Kidney glomerular epithelial cell (primary cell): ENCODE measurements at places on chromosomes 2 and 18.

GRCh38 chr2:133411101-133411500 lies 157.2 kb downstream of the NCKAP5 start:
- DNase-seq, result no peak

DNA sequence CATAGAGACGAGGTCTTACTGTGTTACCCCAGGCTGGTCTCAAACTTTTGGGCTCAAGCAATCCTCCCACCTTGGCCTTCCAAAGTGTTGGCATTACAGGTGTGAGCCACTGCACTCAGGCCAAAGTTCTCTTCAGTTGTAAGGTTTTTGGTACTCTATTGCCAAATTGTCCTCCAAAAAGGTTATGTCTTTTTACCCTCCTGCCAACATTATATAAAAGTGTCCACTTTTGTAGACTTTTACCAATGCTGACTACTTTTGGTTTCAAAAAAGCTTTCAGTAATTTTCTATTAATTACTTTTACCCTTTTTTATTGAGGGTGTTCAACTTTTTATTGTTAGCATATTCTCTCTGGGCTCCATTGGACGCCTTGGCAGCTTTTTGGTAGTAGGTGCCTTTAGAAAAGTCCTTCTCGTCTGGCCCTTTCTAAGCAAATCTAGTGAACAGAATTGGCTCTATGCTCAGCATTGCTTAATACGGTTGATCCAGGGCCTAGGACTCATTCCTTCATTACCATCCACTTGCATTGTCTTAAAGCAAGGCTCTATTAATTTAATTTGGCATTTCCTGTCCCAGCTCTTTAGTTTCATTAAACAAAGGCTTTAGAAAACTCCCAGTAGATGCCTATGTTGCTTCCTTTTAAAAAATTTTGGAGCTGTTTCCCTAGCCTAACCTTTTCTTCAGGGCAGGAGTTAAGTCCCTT lies 16.7 kb upstream of the IL1A start:
- DNase-seq, result no peak

DNA sequence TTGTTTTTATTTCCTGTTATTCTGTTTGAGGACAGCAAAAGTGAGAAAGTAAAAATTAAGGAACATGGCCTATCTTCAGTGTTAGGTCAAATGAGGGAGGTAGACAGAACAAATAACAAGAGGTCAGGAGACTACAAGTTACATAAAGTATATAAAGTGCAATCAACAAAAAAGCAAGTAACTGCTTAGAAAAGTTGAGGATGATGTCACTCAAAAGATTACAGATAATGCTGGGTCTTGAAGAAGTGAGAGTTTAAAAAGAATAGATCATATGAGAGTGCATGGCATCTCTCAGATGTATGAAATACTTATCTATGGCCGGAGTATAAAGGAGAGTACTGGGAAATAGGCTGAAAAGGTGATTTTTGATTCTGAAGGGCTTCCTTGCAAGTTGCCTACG lies 79.9 kb downstream of the LNPK start:
- DNase-seq, result no peak

- DNase-seq, result no peak
These were observed 36.8 kb upstream of the C2orf74 start for GRCh38 chr2:61125123-61125710.

GRCh38 chr2:29000481-29000880 lies 19.4 kb downstream of the TOGARAM2 start:
- no peak for DNase-seq

- no peak for DNase-seq
These were observed 50.2 kb upstream of the CABLES1 start for GRCh38 chr18:23085066-23085465.

DNA sequence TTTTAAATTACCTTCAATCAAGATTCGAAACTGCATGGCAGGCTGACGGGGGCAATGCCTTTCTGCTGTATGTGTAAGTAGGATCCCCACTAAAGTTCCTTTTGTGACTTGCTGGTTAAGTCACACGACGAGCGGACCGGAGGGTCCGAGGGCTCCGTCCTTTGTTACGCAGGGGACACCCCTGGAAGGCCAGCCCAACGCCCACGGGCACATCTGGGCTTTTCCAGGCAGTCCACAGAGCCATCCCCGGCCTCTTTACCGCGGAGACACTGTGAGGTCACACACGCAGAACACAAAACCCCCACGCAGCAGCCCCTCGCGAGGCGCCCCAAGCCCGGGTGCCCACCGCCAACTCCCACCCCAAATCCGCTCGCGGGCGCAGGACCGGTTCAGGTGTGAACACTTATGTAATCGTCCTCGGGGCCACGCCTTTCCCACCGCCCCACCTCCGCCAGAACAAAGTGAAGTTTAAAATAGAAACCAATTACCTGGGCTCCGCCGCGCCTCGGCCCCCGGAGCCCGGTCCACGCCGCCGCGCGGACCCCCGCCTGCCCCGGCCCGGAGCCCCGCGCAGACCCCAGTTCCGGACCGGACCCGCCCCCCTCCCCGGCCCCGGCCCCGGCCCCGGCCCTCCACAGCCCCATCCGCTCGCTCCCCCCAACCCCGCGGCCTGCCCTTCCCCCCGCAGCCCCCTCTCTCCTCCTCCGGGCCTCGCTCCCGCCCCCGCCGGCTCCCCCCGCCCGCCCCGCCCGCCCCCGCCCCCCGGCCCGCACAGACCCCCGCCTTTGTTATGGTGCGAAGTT lies 4.2 kb downstream of the ZNF516 start:
- DNase-seq, result no peak

GRCh38 chr2:235864733-235865515 lies 303.3 kb downstream of the GBX2 start:
- DNase-seq, result no peak

DNA sequence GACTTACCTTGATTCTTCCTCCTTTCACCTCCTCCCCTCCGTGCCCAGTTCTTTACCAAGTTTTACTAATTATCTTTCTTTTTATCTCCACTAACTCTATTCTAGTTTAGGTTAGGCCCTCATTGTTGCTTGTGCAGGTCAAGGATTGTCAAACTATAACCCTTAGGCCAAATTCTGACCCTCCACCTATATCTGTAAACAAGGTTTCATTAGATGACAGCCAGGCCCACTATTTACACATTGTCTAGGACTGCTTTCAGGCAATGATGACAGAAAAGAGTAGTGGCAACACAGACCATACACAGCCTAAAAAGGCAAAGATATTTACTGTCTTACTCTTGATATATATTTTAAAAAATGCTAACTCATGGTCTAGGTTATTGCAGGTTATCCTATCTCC lies 212.0 kb downstream of the RAD51AP2 start:
- DNase-seq, result no peak

DNA sequence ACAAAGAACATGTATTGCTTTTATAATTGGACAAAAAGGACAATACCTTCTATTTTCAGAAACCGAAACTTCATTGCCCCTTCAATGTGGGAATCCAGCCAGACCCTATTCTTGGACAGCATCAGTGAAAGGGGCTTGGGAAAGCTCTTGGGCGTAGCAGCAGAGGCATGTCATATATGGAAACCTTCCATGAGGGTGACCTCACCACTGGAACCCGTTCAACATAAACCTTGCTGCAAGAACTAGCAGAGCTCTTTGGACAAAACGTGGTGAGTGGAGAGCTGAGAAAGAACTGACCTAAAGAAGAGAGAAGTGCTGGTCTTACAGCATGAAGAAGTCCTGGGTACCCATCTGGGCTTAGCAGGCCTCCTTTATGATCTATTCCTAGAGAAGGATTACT lies 22.7 kb upstream of the ACTG2 start:
- DNase-seq, result peak; percentile 6

DNA sequence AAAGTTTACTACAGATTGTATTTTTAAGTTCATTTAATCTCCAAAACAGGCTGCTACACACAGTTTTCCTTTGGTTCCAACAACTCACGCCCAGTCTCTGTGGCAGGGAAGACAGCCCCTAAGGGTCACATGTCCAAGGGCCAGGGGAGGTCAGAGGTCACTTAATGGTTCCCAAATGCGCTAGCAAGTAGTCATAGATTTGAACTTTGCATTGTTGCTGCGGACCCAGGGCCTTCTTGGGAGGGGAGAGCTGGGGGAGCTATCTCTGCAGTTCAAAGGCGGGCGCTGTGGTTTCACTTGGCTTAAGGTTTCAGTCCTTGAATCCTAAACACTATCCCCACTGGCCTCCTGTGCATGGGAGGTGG lies 74.8 kb upstream of the ZNF532 start:
- no peak for DNase-seq

- DNase-seq, result no peak
These were observed 8.9 kb upstream of the GALNT1 start for GRCh38 chr18:35572644-35573043.

GRCh38 chr18:10319914-10320600 lies 134.4 kb upstream of the APCDD1 start:
- no peak for DNase-seq

- no peak for DNase-seq
These were observed 7.6 kb upstream of the TMEM185B start for GRCh38 chr2:120230515-120231471.

DNA sequence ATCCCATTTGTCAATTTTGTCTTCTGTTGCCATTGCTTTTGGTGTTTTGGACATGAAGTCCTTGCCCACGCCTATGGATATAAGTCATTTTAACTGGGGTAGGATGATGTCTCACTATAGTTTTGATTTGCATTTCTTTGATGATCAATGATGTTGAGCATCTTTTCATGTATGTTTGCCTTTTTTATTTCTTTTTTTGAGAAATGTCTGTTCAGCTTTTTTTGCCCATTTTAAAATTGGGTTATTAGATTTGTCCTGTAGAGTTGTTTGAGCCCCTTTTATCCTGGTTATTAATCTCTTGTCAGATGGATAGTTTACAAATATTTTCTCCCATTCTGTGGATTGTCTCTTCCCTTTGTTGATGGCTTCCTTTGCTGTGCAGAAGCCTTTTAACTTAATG lies 75.3 kb downstream of the COMMD1 start:
- DNase-seq, result no peak

GRCh38 chr2:45180033-45180746 lies 170.9 kb upstream of the SIX2 start:
- no peak for DNase-seq

GRCh38 chr2:85936421-85937068 lies 47.8 kb upstream of the ST3GAL5 start:
- peak; percentile 8 for DNase-seq

- DNase-seq, result no peak
These were observed 4.3 kb downstream of the FRZB start for GRCh38 chr2:182862091-182862490.

DNA sequence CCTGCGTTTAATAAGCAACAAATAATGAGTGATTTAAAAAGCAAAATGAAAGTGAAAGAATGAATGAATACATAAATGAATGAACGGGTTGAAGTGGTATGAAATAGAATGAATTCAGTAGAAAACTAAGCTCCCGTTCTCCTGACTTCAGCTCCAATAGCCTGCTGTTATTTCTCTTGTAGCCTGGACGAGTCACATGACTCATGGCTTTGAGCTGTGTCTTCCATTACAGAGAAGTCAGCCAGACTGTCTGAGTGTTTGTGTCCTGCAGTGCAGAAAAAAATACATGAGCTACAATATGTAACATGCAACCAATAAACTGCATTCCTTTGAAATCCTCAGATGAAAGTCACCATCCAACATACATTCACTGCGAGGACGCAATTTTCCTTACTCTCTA lies 21.2 kb downstream of the SCG2 start:
- DNase-seq, result peak; percentile 41

- no peak for DNase-seq
These were observed 2.5 kb upstream of the MREG start for GRCh38 chr2:216015722-216016464.

GRCh38 chr2:37568565-37568964 lies 102.9 kb downstream of the CDC42EP3 start:
- no peak for DNase-seq

- peak; percentile 10 for DNase-seq
These were observed 145.6 kb downstream of the AGAP1 start for GRCh38 chr2:235639428-235639773.

DNA sequence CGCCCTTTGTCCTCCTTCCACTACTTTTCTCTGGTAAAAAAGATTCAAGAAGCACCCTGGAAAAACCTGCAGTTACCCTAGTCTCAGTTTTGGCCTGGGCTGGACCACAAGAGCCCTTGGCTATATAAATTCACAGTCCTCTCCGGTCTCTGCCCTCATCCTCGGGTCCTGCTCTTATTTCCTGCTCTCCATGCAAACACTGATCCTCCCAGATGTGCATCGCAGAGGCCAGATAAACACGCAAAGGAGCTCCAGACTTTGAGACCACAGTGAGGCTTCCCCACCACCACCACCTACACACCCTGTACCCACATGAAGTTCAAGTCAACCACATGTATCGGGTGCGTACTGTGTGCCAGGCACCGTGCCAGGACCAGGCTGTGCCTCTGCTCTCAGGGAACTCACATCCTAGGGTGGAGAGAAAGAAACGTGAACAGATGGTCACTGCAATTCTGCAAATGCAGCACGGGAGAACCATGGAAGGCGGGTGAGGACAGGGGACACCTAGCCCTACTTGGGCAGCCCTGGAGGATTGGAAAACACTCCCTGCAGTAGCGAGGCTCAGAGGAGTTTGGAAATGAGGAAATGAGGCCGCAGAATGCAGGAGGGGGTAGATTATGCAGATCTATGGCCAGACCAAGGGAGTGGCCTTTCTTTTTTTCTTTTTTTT lies 7.4 kb downstream of the CTDSP1 start:
- peak; percentile 52 for DNase-seq

GRCh38 chr18:22668496-22668895 lies 250.8 kb upstream of the CTAGE1 start:
- DNase-seq, result no peak

GRCh38 chr2:101339266-101339880 lies 30.9 kb upstream of the RNF149 start:
- DNase-seq, result no peak

- DNase-seq, result peak; percentile 33
These were observed 413.8 kb downstream of the RAD51AP2 start for GRCh38 chr2:17104454-17104853.

DNA sequence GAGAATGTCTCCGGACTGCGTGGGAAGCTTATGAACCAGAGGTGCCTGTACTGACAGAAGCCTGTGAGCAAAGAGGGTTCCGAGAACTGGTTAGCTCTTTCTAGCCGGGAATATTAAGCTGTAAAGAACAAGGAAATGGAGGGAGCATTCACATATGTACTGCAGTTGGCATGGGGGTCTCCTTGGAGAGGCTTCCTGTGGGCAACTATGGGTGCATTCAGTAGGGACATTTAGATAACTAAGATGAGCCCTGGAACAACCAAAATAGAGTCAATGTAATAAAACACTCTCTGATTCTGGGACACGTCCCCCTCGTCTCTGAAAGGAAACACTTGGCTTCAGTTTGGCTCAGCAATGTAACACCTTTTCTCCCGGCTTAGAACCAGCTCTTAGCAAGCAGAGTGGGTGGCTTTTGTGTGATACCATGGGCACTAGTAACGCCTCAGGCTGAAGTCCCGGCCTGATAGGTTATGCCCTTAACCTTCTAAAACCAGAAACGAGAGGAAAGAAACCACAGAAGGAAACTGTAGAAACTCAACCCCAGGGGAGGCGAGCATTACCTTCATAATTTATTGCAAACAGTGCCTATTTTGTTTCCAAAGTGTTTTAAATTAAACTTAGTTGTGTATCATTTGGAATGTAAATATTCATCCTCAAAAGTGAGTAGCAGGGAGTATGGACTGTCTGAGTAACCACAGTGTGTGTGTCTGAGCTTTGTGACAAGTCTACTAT lies 48.8 kb upstream of the LPIN2 start:
- DNase-seq, result no peak
